CD4-positive, alpha-beta T cell (primary cell): ENCODE measurements at places on chromosomes 2 and 18.

DNA sequence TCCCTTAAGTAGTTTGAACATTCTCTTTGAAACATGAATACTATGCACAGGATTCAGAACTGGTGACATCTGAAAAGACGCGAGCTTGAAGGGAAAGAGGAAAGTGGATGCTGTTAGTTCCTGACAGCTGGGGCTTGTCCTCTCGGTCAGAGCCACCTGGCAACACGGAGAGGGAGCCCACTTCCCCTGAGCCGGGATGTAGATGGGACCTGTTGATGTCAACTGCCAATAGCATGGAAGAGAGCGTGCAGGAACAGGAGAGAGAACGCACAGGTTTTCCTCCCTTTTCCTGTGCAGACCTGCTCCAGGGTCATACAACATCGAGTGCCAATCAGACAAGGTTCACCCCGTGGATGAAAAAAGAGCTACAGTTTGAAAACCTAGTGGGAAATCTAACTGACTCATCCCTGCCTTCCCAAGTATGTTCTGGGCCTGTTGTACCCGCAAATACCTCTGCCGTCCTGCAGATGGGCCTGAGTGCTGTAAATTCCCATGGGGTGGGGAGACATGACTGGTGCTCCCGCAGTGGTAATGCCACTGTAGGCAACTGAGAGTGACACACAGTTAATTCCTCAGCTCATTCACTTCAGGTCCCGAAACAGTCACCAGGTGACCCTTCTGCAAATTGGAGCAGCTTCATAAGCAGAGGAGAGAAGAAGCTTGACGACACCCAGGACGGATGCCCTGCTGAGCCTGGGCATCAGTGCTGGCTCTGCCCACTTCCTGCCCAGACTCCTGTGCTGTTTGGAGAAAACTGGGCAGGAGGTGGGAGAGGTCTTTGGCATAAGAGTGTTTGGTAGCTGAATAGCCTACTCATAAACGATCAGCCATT lies 13.9 kb upstream of the MBP start:
- DNase-seq = no peak
- H3K27ac ChIP-seq = no peak overlapping the region
- no peaks in the 10 kb centered on the region for H3K36me3 ChIP-seq
- no peak overlapping the region for H3K4me3 ChIP-seq
- H3K4me1 ChIP-seq = peaks cover 22% of the 10 kb centered on the region
- H3K27me3 ChIP-seq = no peaks in the 10 kb centered on the region

GRCh38 chr18:61699397-61700110 lies 193.3 kb downstream of the RNF152 start:
- DNase-seq = no peak
- H3K27me3 ChIP-seq = no peaks in the 10 kb centered on the region
- H3K4me1 ChIP-seq = no peaks in the 10 kb centered on the region
- H3K36me3 ChIP-seq = no peaks in the 10 kb centered on the region
- H3K27ac ChIP-seq = no peak overlapping the region

DNA sequence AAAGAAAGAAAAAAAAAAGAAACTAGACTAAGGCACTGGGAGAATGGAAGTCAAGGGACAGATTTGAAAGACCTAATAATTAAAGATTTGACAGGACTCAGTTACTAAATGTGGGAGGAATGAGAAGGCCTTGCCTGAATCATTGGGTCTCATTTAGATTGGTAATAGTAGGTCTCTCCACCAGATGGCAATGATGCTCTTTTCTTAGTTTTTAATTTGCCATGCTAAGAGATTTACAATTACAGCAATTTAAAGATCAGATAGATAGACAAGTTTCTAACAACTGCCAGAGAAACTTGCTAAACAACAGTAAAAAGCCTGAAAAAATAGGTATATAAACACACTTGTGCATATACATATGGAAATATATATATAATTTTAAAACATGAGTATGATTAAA lies 153.0 kb downstream of the TMEM247 start:
- H3K4me3 ChIP-seq = no peak overlapping the region
- H3K36me3 ChIP-seq = peaks cover 3% of the 10 kb centered on the region
- no peaks in the 10 kb centered on the region for H3K27me3 ChIP-seq
- no peak for DNase-seq
- H3K27ac ChIP-seq = no peak overlapping the region

DNA sequence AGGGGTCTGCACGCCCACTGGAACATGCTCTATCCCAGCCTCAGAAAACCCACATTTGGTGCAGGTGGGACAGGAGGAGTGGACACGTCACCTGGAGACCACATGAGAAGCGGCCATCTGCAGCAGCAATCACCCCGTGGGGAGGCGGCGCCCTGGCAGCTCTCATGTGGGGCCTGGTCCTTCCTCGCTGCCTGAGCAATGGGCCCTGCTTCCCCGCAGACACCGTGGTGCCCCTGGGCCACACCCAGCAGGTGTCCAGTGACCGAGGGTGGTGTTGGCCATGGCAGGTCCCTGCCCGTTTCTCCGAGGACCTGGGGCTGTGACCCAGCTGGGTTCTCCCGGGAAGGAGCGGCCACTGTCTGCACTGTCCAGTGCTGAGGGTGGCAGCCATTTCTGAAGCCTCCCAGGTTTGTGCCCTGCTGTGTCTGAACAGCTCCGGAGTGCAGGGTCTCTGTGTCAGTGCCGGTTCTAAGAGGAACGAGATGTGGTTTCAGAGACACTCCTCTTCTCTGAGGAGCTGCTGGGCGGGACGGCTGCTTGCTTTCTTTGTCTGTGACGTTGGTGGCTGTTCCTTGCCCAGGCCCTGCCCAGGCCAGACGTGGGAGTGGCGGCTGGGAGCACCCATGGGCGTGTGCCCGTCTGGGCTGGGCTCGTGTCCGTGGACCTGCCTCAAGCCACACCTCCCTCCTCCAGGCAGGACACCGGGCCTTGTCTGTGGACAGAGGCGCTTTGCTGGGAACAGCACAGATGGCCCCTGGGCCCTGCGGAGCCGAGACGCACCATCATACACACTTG lies 44.8 kb downstream of the NFATC1 start:
- H3K4me1 ChIP-seq = peaks cover 55% of the 10 kb centered on the region
- H3K4me3 ChIP-seq = no peak overlapping the region
- H3K27me3 ChIP-seq = no peaks in the 10 kb centered on the region
- no peak for DNase-seq

DNA sequence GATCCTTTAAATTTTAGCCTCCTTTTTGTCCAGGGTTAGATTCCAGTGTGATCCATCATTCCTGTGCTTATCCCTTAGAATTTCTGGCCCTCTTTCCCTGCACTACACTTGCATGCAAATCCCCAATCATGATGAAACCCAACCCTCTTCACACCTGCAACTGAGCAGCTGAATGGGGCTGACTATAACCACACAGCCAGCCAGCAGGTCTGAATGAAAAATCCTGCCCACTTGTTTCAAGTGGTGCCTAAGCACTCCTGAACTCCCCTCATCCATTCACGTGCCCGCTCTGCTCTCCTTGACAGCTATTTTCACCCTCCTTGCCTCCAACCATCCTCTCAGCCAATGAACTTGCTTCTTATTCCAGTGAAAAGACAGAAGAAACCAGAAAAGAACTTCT lies 80.5 kb upstream of the AFF3 start:
- H3K4me3 ChIP-seq = no peak overlapping the region
- peaks cover 8% of the 10 kb centered on the region for H3K4me1 ChIP-seq
- H3K27ac ChIP-seq = no peak overlapping the region
- no peaks in the 10 kb centered on the region for H3K36me3 ChIP-seq

GRCh38 chr2:127807678-127808353 lies 3.2 kb downstream of the WDR33 start:
- no peaks in the 10 kb centered on the region for H3K36me3 ChIP-seq
- no peaks in the 10 kb centered on the region for H3K27me3 ChIP-seq
- H3K27ac ChIP-seq = no peak overlapping the region
- H3K4me3 ChIP-seq = no peak overlapping the region

DNA sequence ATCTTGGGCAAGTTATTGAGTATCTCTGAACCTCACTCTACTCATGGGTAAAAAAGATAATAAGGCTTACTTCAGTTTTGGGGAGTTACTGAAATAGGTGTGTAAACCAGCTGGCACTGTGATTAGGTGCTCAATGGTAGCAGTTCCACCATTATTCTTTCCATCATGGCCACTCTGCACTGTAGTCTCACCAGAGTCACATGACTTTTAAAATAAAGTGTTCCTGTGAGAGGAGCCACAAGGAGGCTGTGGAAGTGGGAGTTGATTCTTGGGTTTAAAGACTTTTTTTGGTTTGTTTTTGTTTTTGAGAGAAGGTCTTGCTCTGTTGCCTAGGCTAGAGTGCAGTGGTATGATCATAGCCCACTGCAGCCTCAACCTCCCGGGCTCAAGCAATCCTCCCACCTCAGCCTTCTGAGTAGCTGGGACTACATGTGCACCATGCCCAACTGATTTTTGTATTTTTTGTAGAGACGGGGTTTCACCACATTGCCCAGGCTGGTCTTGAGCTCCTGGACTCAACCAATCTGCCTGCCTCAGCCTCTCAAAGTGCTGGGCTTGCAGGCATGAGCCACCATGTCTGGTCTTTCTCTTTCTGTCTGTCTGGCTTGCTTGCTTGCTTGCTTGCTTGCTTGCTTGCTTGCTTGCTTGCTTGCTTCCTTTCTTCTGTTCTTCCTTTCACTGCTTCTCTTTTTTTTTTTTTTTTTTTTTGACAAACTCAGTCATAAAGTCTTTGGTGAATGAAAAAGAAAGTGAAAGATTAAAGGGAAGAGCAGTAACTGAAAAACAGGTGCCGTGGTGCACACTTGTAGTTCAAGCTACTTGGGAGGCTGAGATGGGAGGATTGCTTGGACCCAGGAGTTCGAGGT lies 21.2 kb upstream of the ACVR1 start:
- H3K27me3 ChIP-seq = no peaks in the 10 kb centered on the region
- H3K4me3 ChIP-seq = peak overlapping the region; percentile 42
- H3K4me1 ChIP-seq = peaks cover 69% of the 10 kb centered on the region
- H3K27ac ChIP-seq = peak overlapping the region; percentile 76
- no peaks in the 10 kb centered on the region for H3K36me3 ChIP-seq
- DNase-seq = no peak
